CD4-positive, alpha-beta T cell treated with Interleukin-15 for 1 hour (primary cell): ENCODE measurements at places on chromosomes 12 and 14.

DNA sequence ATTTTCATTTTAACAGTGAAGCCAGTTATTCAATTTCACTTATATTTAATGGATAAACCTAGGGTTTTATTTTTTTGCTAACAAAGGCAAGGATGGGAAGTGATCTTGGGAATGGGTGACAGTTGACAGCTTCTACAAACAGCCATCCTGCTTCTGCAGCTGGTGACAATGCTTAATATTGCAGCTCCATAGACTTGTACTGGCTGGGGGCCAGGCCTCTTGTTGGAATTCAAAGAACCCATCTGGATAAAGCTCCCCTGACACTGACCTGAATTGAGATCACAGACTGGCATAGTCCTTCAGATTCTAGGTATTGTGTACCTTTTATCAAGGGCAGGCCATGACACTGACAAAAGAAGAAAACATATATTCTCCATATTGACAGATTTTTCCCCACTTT, 664.6 kb upstream of the FOXG1 start:
- no peak for DNase-seq

DNA sequence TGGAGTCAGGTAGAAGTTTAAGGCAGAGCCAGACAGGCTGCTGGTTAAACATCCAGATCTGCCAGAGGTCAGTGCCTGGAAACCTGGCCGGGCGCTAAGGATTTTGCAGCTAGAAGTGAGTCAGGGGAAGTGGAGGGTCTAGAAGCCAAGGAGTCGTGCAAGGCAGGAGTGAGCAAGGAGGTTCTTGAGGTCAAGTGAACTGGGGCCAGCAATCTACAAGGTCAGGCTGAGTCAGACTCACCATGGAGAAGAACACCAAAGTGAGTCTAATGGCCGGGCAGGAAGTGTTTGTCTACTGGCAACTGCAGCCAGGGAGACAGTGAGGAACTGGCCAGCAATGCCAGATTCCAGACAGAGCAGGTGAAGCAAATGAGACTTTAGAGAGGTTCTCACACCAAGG, 628.2 kb downstream of the ETNK1 start:
- no peak for DNase-seq

- DNase-seq: no peak
These were observed 723.7 kb downstream of the C12orf50 start for GRCh38 chr12:87305481-87305880.

GRCh38 chr12:125564753-125565152, 499.5 kb downstream of the AACS start:
- no peak for DNase-seq

GRCh38 chr12:92551853-92552397, 150.9 kb upstream of the PLEKHG7 start:
- DNase-seq: no peak

DNA sequence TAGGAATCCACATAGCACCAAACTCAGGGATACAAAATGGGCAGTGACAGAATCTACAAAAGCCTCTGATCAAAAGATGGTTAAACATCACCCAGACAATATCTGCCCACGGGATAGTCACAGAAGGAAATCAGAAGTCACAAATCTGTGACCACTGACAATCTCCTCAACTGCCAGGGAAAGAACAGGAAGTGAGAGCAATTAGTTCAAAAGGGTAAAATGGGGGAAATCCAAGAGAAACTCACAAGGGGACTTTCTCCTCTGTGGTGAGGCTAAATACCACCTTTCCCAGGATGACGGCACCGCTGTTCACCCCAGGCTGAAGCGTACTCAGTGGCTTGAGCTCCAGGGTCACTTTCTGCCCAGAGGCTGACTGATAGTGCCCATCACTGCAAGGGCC, 10.7 kb downstream of the TTC5 start:
- DNase-seq: no peak

GRCh38 chr14:85604714-85605113, 74.8 kb downstream of the FLRT2 start:
- no peak for DNase-seq

DNA sequence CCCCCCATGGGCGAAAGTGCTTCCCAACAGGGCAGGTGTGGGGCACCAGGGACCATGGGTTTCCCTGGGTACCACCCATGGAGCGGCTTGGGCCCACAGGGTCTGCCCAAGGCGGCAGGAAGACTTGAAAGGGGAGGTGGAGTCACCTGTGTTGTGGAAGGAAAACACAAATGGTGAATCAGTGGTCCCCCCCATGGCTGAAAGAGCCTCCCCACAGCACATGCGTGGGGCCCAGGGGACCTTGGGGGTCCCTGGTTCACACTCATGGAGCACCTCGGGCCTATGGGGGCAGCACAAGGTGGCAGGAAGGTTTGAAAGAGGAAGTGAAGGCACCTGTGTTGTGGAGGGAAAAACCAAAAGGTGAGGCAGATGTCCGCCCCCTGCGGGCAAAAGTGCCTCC, 581.9 kb downstream of the ALG10 start:
- DNase-seq: no peak

GRCh38 chr14:44897845-44898151, 63.9 kb downstream of the KLHL28 start:
- no peak for DNase-seq

- no peak for DNase-seq
These were observed 153.2 kb upstream of the DDHD1 start for GRCh38 chr14:53306267-53306721.

- DNase-seq: no peak
These were observed 743 bp upstream of the AACS start for GRCh38 chr12:125064492-125064891.

GRCh38 chr12:75455839-75456238, 24.7 kb upstream of the GLIPR1 start:
- DNase-seq: no peak

GRCh38 chr12:26268841-26269561, 73.6 kb downstream of the SSPN start:
- no peak for DNase-seq

DNA sequence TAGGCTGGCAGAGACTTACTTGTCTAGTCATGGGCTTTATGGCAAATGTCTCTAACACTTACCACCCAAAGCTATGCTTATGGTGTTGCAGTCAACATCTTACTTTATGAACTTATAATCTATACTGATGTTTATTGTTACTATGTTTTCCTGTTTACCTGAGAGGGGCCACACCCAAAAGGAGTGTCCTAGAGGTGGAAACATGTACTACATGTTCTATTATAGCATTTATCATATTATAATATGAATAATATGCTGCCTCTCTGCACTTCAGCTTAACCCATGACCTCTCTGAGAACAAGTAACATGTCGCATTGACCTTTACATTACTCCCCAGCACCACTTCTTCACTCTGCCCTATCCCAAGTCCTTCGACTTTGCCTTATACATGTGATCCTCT, 501.8 kb downstream of the ETNK1 start:
- DNase-seq: no peak
